A673 (cell line): ENCODE measurements at places on chromosomes 4 and X. TPM values are rescaled to one million over a fixed set of nuclear protein-coding genes. Genes with fewer than 3 reads are reported as not detected.
A peak's percentile ranks its signal among the peaks of the same experiment; 100 is the strongest.

- DNase-seq: no peak
These were observed 74.2 kb downstream of the BEND4 start for GRCh38 chr4:42078184-42078801.

DNA sequence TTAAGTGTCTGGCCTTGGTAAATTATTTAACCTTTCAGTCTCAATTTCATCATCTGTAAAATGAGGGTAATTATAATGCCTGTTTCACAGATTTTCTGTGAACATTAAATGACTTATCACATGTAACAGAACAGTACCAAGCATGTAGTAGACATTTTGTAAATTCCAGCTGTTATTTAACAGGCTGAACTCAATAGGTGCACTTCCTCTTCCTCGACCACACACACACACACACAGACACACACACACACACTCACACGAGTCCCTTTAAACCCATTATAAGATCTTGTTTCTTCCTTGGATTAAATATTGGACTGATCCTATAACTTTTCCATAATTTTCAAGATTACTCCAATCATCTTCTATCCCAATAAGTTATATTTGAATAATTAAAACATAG lies 53.4 kb upstream of the COL25A1 start:
- peak; percentile 10 for DNase-seq

- DNase-seq: peak; percentile 23
These were observed 34.8 kb downstream of the GPR101 start for GRCh38 chrX:136999024-136999423.

MAP7D3 gene
- 12.4 and 12.9 TPM in 2 replicates for total RNA-seq

GRCh38 chr4:75834772-75835154 lies 67.5 kb downstream of the PPEF2 start:
- no peak for DNase-seq

STOX2 gene
- 2.5 and 2.9 TPM in 2 replicates for total RNA-seq

RFC1 gene
- total RNA-seq: 71.8 and 76.0 TPM in 2 replicates

KLHL4 gene
- 0.13 and 0.34 TPM in 2 replicates for total RNA-seq

- no peak for DNase-seq
These were observed 159.8 kb upstream of the JADE1 start for GRCh38 chr4:128649575-128650205.

GPR82 gene
- not detected in 2 replicates for total RNA-seq

DNA sequence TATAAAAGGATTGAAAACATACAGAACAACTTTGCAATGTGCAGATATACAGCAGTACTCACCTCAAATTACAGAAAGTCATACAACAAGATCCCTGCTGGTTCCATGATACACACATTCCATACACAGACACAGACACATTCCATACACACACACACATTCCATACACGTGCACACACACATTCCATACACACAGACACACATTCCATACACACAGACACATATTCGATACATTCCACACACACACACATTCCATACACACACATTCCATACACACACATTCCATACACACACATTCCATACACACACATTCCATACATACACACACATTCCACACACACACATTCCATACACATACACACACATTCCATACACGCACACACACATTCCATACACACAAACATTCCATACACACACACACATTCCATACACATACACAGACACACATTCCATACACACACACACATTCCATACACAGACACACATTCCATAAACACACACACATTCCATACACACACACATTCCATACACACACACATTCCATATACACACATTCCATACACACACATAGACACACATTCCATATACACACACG lies 13.7 kb downstream of the LINC00632 start:
- no peak for DNase-seq

C1QTNF7 gene
- total RNA-seq: 0.21 TPM in 1 of 2 replicates, not detected in the other

UBE2A gene
- 76.5 and 85.3 TPM in 2 replicates for total RNA-seq

GRCh38 chr4:75800972-75801371 lies 76.6 kb downstream of the USO1 start:
- DNase-seq: no peak

GRCh38 chr4:127809173-127809800 lies 27.2 kb downstream of the HSPA4L start:
- DNase-seq: peak; percentile 17

GRCh38 chr4:146520896-146521540 lies 722 bp downstream of the SLC10A7 start:
- peak; percentile 83 for DNase-seq
